ENCODE measurements at places on chromosomes 5 and 9. TPM values are rescaled to one million over a fixed set of nuclear protein-coding genes. Genes with fewer than 3 reads are reported as not detected.

GRIA1 gene
- not detected for total RNA-seq

PCDHB12 gene
- total RNA-seq: not detected

CRB2 gene
- not detected for total RNA-seq

NMUR2 gene
- total RNA-seq: not detected

CFAP90 gene
- total RNA-seq: not detected

FGF1 gene
- total RNA-seq: not detected

KIF24 gene
- total RNA-seq: 0.08 TPM

WDR31 gene
- total RNA-seq: 0.11 TPM

PCDHB11 gene
- total RNA-seq: not detected

VCP gene
- total RNA-seq: 219 TPM

DIPK1B gene
- 0.62 TPM for total RNA-seq

LCN15 gene
- total RNA-seq: not detected

EQTN gene
- total RNA-seq: not detected

FYB1 gene
- 250 TPM for total RNA-seq

FABP6 gene
- not detected for total RNA-seq

FBP2 gene
- not detected for total RNA-seq

TMEM252 gene
- total RNA-seq: not detected

OBP2B gene
- not detected for total RNA-seq

PCDHGA9 gene
- total RNA-seq: not detected

DDX4 gene
- not detected for total RNA-seq

MSX2 gene
- not detected for total RNA-seq

SPINK13 gene
- not detected for total RNA-seq

CCDC192 gene
- total RNA-seq: not detected

CER1 gene
- not detected for total RNA-seq

RASGRF2 gene
- 25.4 TPM for total RNA-seq

OLFM1 gene
- not detected for total RNA-seq
